ENCODE measurements at places on chromosomes 6 and 20.

- DNase-seq, result no peak
Measured at GRCh38 chr6:141925001-141925400, 207.7 kb upstream of the GJE1 start.

DNA sequence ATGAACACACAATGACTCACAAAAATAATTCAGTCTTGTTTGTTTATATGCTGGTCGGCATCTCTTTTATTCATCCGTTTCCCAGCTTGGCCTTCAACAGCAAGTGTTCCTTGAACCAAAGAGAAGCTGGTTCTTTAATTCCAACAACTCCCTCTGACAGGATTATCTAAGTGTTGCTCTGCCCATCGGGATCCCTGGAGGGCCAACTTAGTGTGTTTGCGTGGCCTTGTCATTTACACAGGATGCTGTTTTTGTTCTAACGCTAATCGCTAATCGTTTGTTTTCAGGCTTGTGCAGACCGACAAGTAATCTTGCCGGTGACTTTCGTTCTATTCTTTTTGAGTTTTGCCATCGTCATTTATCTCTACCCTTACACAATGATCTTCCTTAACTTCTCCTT, 267.4 kb upstream of the EXOC2 start:
- DNase-seq, result no peak

DNA sequence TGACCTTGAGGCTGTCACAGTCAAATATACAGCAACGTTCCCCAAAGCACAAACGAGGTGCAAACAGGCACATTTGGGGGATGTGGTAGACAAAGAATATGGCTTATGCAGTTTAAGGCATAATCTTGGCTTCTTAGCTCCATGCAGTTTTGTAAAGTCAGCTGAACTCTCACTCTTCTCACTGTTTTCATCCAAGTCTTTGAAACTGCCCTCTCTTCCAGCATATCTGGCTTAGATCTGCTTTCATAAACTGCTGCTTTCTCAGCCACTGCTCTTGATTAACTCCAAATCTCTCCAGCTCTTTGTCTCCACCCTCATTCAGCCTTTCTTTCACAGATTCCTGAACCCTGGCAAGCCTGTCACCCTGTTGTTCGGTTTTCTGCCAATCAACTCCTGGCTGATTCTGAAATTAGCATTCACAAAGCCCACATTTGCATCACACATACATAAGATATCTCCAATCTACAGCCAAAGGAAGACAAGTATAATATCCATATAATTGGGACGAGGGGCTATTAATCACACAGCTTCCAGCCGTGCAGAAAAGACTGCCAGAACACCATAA, 301.1 kb upstream of the RNF217 start:
- no peak for DNase-seq

DNA sequence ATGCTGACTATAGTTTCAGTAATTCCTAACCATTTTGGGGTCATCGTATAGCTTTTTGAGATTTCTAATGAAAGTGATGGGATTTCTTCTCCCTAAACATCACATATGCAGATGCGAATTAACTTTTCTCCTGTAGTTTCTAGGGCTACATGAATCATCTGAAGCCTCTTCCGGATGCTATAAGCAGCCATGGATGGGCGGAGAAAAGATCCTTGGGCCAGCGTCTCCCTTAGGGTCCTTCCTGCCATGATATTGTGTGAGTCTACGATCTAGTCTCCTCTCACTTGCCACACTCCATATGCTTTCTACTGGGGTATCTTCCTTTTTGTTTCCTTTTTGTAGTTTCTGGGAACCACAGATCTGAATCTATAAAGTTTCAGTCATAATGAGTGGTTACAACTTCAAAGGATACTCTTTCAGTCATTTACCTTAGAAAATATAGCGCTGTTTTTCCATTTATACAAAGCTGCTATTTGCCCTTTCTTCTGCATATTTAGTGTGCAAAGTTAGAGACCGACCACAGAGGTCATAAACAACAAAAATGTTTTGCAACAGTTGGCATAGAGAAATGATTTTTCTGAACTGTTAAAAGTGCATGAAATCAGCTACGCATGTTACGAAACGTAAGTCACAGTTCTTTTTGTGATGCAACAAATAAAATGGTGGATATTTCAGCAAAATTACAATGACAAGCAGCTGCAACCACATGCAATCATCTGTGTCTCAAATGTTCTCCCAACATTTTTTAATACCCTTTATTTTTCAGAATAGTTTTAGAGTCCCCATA, 396.2 kb upstream of the SLC35B3 start:
- DNase-seq, result no peak

GRCh38 chr20:61662968-61663331, 402.7 kb downstream of the TAF4 start:
- no peak for DNase-seq

- no peak for DNase-seq
Measured at GRCh38 chr6:115665310-115665709, 395.4 kb downstream of the FRK start.

GRCh38 chr6:146553377-146554135, 9.9 kb downstream of the RAB32 start:
- DNase-seq, result no peak

DNA sequence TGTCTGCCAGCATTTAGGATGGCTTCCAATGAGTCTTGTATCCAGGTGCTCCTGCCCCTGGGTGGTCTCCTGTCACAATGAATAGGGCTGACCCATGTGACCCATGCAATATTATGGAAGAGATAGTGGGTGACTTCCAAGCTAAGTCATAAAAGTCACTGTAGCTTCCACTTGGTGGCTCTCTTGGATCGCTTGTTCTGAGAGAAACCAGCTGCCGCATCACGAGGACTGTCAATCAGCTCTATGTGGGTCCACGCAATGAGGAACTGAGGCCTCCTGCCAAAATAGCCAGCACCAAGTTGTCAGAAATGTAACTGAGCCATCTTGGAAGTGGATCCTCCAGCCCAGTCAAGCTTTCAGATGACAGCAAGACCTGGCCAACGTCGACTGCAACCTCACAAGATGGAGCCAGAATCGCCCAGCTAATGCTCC, 14.9 kb upstream of the MATN4 start:
- no peak for DNase-seq

- no peak for DNase-seq
Measured at GRCh38 chr6:139230391-139230840, 61.4 kb downstream of the TXLNB start.

- DNase-seq, result no peak
Measured at GRCh38 chr20:43721429-43722152, 5.2 kb downstream of the GTSF1L start.

DNA sequence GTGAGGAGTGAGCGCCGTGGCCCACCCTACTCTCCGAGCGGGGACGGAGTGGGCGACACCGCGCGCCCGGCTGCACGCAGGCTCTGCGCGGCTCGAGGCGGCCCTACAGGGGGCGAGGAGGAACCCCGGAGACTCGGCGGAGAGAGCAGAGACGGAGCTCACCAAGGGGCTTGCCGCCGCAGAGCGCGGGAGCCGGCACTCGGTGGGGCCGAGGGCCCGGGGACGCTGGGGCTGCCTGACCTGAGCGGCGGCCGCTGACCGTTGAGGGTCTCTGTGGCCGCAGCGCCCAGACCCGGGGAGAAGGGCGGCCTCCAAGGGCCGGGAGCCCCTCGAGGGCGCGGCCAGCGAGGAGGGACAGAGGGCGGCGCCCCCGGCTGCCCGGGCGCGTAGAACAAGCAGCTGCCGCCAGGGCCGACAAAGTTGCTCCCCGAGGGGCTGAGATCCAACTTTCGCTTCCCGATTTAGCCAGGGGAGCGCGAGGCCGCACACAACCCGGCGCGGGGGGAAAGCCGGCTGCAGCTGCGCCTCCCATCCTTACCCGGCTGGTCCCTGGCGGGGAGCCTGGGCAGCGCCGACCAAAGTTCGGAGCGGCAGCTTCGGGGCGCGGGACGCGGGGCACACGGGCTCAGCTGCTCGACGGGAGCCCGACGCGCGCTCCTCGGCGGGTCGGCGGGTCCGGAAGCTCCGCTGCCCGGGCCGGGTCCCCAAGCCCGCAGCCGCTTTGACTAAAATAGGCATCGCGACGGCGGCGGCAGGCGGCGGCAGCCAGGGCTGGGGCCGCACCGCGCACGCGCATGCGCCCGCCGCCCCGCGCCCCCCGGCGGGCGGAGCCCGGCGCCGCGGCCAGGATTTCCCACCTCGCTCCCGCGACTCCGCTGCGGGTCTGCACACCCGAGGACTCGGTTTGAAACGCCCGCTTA, 43.1 kb downstream of the POPDC3 start:
- peak; percentile 38 for DNase-seq

- DNase-seq, result no peak
Measured at GRCh38 chr20:37471741-37472235, 49.3 kb upstream of the NNAT start.

GRCh38 chr20:62191781-62192559, 9.1 kb downstream of the MTG2 start:
- DNase-seq, result no peak

GRCh38 chr6:24692848-24693592, 25.9 kb downstream of the C6orf62 start:
- DNase-seq, result no peak

- no peak for DNase-seq
Measured at GRCh38 chr6:39333644-39334438, 11.3 kb upstream of the KCNK16 start.

GRCh38 chr20:9068841-9069663, at the start of gene PLCB4:
Gene PLCB4, plus strand, starts transcription at chr20:9069087. Its CDS starts 238,728 bp downstream, at chr20:9307815.
- DNase-seq, result peak; percentile 68

- DNase-seq, result no peak
Measured at GRCh38 chr20:20926222-20926905, 179.8 kb downstream of the LINC00237 start.

- no peak for DNase-seq
Measured at GRCh38 chr6:71279321-71279720, 9.3 kb upstream of the OGFRL1 start.

DNA sequence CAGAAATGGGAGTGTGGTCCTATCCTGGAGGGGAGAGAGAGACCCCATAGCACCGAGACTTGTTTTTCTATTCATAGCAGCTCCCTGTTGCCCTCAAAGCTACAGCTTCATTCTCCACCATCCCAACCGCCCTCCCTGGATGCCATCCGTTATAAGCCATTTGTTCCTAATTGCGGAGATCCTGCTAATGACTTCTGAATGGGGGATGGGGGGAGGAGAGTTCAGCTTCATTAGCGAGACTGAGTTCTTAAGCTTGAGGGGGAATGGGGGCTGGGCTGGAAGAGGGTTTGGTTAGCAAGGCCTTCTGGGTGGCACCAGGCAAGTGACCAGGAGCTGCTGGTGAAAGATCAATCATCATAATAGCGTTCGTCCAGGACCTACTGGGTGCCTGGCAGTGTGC, 27.1 kb downstream of the FOXP4 start:
- DNase-seq, result no peak

DNA sequence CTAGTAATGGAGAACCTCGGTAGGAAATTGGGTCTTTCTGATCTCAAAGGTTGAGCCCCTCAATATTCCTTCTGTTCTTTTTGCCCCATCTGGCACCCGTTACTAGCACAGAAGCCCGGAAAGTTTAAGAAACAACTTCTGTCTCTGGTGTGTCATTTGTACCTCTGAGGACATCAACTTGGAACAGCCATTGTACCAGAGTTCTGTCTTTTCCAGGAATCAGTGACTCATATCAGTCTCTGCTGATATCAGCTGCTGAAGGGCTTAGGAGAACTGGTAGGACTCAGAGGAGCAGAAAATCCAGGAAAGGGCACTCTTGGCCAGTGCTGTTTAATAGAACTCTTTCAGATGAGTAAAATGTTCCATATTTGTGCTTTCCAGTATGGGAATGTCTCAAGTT, 78.3 kb upstream of the CHD6 start:
- DNase-seq, result no peak

DNA sequence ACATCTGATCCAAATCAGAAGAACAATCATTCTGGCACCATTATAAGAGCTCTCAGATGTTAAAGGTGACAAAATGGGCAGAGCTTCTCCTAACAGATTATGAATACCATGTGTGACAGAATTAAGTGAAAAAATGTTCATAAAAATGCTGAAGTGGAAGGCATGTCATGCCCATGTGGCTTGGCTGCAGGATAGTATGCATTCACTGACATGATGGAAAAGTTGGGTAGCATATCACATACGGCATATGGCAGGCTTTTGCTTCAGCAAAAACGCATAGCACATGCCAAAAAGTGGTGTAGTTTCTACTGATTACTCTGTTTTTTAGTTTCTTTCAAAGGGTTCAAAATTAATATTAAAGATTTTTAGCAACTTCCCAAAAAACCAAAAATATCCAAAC, 731.5 kb upstream of the EPHA7 start:
- DNase-seq, result no peak

GRCh38 chr6:3355358-3356055, 96.8 kb downstream of the PSMG4 start:
- no peak for DNase-seq

DNA sequence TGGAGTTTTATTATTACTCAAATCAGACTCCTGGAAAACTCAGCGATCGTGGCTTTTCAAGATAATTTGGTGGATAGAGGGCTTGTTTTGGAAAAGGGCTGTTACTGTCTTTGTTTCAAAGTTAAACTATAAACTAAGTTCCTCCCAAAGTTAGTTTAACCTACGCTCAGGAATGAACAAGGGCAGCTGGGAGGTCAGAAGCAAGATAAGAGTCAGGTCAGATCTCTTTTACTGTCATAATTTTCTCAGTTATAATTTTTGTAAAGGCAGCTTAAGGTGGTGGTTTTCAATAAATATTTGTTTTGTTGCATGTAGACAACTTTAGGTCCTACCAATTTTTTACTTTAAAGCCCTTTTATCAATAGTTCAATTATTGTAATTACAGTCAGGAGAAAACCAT, 9.2 kb upstream of the GABRR2 start:
- DNase-seq, result no peak

GRCh38 chr20:41369673-41370072, 3.1 kb upstream of the EMILIN3 start:
- DNase-seq, result no peak

DNA sequence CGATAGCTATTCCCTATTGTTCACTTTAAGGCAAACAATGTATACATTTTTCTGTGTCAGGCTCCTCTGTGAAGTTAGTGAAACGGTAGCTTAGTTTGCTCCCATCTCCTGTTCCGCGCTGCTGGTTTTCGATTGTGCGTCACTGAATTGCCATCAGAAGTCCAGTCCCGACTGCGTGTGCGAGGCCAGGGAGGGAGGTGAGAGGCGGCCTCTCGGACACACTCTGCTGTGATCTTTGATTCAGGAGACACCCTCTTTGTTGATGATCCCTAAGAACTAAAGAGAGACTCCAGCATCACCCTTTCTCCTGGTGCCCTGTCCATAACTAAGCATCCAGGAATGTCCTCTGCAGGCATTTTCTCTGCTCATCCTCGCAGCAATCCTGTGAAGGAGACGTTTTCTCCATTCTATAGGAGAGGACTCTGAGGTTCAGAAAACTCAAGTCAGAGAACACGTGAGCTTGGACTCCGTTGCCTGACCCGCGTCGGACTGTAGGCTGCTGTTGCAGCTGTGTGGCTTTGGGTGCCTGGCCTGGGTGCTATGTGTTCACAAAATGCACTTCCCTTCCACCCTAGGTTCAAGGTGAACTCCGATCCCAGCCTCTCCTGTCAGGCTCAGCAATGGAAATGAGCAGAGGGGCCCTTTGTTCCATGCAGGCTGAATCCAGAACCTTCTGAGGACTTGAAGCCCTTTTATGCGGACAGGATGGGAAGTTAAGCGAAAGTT, 24.1 kb upstream of the UNC93A start:
- no peak for DNase-seq

GRCh38 chr6:140001005-140001404, 626.6 kb upstream of the CITED2 start:
- no peak for DNase-seq

Measured in pancreas (tissue), 10 donors.